ENCODE measurements at places on chromosomes 6 and 20.

DNA sequence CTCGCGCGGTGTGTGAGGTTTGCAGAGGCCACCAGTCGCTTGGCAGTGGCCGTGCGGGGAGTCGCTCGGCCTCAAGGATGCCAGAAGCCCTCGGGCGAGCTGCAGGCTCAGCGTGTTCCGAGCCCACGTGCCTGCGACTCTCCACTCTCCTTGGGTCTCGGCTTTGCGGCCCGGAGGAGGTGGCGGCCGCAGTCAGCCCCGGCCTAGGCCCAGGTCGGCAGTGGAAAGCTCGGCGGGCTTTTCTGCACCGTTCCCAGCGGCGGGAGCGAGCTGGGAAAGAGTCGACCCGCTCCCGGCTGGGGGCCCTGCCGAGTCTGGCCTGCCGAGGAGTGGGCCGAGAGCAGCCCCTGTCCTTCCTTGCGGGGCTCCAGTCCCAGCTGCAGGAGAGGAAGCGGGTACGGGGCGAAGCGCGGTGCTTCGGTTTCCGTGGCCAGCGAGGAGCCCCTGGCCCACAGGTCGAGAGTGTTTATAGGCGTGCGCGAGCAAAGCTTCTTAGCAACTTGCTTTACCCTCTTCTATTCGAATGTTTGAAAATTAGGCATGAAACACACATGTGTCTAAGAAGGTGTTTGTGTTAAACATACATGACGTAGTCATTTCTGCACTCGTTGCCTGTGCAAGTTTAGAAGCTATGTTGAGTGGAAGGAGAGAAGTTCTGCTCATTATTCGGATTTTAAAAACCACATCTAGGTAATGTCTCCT lies 5.6 kb downstream of the FOXC1 start:
- no peak for DNase-seq

GRCh38 chr20:17888044-17888443 lies 80.5 kb downstream of the SNX5 start:
- DNase-seq: no peak

GRCh38 chr6:158366363-158366762 lies 54.1 kb downstream of the TULP4 start:
- no peak for DNase-seq

GRCh38 chr6:11206576-11206975 lies 25.9 kb downstream of the NEDD9 start:
- no peak for DNase-seq

DNA sequence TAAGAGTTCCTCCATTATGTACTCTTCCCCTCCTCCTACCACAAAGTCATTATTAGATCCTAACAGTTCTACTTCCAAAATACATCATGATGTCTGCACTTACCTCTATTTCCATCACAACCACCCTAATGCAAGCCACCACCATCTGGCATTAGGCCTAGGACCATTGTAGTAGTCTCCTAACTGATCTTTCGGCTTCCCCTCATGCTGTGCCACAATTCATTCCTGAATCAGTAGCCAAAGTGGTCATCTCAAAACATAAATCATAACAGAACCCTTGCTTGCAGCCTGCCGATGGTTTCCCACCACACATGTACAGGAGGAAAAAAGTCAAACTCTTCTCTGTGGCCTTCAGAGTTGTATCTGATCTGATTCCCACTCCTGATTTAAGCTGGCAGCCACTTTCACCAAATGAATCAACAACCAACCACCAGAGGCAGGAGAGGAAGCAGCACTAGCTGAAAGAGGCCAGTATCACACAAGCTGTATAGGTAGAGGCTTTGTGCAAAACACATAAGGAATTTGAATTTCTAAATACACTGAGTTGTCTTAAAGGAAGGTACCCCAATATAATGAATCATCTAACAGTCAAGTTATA lies 26.1 kb downstream of the FAM184A start:
- no peak for DNase-seq

DNA sequence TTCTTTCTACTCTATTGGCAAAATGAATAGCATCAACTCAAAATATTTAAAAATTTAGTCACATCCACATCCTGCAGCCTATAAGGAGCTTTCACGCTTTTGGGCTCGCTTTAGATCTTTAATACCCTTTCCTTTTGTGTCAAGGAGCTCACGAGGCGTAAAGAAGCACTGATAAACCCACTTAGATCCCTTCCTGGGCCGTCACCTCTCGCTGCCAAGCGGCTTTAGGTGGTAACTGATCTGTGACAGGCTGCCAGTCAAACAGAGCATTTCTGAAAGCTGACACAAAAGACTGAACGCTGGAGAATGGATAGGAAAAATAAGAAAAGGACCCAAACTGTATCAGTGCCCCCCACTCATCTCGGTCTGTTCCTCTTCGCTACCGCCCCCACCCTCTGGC lies 385.7 kb upstream of the MMS22L start:
- DNase-seq: no peak

DNA sequence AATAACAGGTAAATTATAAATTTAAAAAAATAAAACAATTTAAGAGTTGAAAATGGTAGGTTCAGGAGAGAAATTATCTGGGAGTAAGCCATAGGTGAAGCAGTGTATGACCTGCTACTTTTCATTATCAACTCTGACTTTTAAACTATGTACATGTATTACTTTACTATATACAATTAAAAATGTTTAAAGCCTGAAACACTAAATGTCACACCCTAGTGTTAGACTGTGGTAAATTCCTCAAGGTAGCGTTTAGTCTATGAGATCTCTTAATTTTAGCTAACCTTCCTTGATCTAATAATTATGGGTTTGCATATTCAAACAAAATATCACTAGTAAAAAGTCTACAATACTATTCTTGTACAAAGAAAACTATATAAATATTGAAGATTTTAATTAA lies 22.3 kb upstream of the TBC1D32 start:
- no peak for DNase-seq

- no peak for DNase-seq
These were observed 30.3 kb downstream of the TBPL1 start for GRCh38 chr6:133983099-133983939.
